ENCODE measurements at places on chromosomes 6 and 20.

GRCh38 chr6:51261691-51262090 is 443.0 kb downstream of the TFAP2B start:
- no peak for DNase-seq

DNA sequence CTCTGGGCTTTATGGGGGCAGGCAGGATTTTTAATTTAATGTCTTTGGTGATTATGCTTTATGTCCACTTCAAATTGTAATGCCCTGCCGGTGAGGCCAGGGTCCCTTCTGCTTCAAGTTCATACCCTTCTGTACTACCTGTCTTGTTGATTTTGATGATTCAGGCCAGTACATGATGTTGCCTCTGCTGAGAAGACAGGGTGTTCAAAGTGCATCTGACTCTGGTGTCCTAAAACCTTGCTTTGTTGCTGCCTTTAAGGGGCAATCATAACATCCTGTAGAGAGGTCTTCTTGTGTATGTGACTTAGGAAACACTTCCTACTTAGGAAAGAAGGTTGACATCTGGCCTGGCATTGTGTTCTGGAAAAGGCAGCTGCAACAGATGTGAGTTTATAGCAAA is 113.2 kb downstream of the TMEM170B start:
- DNase-seq: no peak

DNA sequence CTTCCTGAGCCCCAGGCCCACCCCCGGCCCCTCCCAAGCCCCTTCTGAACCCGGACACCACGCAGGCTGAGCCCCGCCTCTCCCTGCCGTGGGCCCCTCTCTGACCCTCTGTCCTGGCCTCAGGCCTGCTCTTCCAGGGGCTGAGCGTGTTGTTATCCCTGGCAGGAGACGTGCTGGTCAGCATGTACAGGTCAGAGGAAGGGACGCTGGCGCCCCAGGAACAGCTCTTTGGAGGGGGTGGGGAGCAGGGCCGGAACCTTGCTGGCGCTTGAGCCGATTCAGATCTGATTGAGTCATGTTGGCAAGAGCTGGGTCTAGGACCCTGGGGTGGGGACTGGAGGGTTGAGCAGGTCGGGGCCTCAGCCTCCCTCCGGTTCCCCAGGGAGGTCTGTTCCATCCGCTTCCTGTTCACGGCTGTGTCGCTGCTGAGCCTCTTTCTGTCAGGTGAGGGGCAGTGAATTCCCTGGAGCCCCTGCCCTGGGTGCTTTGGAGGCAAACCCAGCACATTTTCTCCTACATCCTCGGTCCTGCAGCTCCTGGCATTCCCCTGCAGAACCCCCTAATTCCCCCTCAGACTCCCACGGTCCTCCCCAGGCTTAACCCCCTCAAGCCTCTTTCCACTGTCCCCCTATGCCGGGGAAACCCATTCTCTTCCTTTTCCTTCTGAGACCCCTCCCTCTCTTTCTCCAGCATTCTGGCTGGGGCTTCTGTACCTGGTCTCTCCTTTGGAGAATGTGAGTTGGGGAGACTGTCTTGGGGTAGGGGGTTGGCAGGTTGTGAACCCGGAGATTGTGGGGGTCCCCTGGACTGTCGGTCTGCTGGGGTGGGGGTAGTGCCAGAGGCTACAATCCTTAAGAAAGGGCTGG is 2.0 kb downstream of the SPAG4 start:
- DNase-seq: peak; percentile 93

DNA sequence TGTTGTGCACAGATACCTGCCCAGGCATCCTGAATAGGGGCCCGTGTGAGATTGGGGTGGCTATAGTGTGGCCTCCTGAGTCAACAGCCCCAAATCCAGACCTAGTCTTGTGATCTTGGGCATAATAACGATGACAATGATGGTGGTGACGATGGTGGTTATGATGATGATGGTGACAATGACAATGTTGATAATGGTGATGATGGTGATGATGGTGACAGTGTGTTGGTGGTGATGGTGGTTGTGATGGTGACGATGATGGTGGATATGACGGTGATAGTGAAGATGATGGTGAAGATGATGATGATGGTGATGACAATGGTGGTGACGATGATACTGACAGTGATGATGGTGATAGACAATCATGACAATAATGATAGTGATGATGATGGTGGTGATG is 5.1 kb upstream of the RPS21 start:
- no peak for DNase-seq

GRCh38 chr6:91299544-91300491 is 712.9 kb upstream of the MAP3K7 start:
- no peak for DNase-seq

DNA sequence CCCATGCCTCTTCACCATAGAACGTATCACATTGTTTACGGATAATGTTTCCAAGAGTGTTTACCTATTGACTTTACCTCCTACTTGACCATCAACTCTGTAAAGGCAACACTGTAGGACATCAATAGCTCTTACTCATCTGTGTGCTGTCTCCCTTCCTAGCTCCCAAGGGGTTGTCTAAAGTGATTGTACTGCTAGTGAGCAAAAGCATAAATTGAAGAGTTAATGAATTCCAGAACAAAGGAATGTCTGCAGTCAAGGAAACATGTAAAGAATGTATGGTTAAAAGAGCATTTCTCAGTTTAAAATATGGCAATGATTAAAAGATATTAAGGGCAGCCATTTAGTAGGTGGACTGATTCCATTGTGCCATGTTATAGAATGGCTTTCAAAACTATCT is 985.4 kb downstream of the TBC1D32 start:
- DNase-seq: no peak
